ENCODE measurements at places on chromosomes 11 and 22.

DNA sequence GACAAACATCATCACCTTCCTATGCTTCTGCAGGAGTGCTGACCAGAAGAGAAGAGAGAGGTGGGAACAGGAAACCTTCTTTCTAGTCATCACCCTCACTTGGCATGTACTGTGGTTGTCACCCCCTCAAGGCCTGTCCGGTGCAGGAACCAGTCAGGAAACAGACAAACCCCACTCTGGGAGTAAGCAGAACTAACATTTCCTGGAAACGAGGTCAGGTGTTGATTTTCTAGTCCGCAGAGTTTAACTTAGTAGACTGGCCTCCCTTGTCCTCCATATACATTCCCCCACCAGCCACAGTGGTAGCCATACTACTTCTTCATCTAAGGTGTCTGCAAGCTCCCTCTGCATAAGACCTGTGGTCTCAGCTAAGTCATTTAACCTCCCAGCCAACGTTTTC is 80.7 kb upstream of the NCAM1 start:
- peak; percentile 2 for DNase-seq

DNA sequence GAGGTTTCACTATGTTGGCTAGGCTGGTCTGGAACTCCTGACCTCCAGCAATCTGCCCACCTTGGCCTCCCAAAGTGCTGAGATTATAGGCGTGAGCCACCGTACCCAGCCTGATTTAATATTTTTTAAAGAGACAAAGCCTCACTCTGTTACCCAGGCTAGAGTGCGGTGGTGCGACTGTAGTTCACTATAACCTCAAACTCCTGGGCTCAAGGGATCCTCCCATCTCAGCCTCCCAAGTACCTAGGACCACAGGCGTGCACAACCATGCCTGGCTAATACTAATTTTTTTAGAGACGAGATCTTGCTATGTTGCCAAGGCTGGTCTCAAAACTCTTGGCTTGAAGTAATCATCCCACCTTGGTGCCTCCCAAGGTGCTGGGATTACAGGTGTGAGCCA is 13.5 kb downstream of the GTPBP1 start:
- DNase-seq, result no peak

- DNase-seq, result peak; percentile 41
Measured at GRCh38 chr22:43273902-43274484, 69.2 kb downstream of the SCUBE1 start.

DNA sequence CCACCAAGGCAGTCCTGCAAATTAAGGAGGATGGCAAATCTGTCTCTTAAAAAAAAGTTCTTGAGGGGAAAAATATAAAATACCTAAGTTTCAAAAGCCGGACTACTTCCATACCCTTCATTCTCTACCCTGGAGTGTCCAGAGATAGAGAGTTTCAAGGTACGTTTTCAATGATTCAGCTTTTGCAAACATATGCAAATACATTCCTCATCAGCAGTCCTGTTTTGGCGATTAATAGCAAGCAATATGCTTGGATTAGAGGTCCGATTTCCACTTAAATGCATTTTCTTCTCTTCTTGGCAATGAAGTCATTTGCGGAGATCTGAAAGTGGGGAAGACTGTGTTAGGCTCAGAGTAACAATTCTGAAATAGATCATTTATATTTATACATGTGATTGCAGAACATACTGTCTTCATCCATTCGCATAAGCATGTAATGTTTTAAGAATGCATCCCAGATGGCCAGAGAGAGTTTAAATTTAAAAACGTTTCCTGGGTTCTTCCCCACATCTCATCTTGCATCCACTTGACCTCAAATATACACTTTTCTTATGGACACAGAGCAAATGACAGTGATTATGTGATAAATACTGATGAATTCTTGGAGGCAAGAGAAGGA is 13.8 kb upstream of the TFIP11 start:
- DNase-seq, result no peak

GRCh38 chr11:3224401-3225057 is 5.9 kb upstream of the MRGPRG start:
- no peak for DNase-seq

DNA sequence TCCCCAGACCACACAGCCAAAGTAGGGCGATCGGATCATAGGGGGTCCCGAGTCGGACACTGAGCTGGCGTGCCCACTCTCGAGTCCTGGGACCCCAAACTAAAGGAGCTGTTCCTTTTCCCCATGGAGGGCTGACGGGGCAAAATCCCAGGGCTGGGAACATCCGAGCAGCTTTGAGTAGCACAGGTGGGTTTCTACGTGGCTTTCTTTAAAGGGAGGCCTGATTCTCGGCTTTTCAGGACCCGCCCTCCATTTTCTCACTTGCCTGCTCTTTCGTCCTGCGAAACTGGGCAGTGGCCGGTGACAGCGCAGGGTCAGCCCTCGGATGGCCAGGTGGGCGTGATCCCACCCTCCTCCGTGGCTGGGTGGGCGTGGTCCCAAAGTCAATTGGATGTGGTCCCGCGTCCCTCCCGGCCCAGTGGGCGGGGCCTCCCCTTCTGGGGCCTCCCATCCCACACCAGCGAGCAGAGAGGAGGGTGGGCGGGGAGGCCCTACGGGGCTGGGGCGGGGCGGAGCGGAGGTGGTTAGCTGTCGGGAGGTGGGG is 17.5 kb upstream of the TXNRD2 start:
- DNase-seq, result no peak

DNA sequence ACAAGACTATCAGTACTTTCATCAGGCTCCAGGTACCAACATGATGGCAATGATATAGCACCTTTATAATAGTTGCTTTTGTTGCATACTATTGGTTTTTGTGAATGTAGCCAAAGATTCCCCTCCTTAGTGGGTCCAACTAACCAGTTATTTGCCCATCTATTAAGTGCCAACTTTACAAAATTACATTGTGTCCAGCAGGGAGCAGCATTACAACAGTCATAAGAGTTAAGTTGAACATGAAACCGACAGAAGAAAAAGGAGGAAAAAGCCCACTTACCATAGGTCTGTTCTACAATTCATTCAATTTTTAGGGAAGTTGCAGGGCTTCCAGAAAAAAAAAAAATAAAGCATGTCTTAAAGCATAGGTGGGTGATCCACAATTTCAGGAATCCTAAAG is 21.6 kb downstream of the IMMP1L start:
- peak; percentile 28 for DNase-seq

- no peak for DNase-seq
Measured at GRCh38 chr11:17185938-17186337, 21.8 kb downstream of the PIK3C2A start.

GRCh38 chr11:96260532-96260931 is 82.5 kb downstream of the MAML2 start:
- no peak for DNase-seq

- no peak for DNase-seq
Measured at GRCh38 chr22:43811777-43812148, 342 bp downstream of the EFCAB6 start.

DNA sequence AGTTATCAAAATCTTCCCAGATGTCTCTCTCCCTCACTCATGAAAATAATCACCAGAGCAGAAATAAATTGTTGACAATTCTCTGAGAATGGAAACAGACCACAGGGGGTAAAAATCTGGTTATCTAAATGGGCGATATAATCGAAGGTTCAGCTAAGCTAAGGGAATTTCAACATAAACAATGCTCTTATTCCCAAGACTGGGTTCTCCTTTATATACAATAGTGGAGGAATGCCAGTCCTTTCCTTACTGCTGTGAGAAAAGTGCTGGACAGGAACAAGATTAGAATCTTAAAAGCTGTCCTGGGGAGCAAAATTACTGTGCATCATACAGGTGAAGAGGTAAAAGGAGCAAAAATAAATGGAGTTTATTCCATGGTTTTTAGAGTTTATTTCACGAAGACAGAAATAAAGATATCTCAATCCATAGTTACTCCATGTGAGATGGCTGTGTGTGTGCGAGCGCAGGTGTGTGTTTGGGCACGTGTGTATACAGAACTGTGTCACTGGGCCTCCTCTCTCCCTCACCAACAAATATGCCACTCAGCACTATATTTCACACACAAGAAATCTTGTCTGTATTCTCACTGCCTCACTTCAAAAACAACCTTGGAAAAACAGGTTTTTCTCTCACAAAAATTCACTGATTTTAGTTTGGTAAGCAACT is 385.6 kb downstream of the DCDC1 start:
- DNase-seq, result no peak

DNA sequence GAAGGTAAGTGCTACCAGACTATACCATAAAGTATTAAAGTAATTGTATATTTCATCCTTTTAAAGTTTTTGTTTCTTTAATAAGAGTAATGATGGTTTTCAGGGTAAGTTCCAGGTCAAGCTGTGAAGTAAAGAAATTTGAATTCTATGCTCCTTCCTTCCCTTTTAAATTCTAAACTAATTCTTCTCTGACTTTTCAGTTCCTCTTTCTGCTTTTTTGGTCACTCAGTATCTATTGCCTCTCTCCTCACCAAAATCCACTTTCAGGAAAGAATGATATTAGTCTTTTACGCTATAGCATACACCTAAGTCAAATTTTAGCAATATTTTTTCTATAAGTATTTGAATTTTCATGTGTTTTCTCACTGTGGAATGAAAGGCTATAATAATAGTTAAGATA is 8.2 kb downstream of the MMP8 start:
- DNase-seq, result no peak

GRCh38 chr11:63375434-63375833 is 5.8 kb downstream of the SLC22A9 start:
- no peak for DNase-seq

- no peak for DNase-seq
Measured at GRCh38 chr22:45962756-45963324, 14.1 kb downstream of the WNT7B start.

- DNase-seq, result no peak
Measured at GRCh38 chr11:8335186-8335585, 71.5 kb upstream of the LMO1 start.

Measured in CD4-positive, alpha-beta T cell treated with Interleukin-1 beta for 1 hour (primary cell).